ENCODE measurements at places on chromosomes 2 and 18.

GRCh38 chr2:70574618-70575017 is 21.0 kb upstream of the TGFA start:
- DNase-seq, result no peak

- no peak for DNase-seq
Observed at GRCh38 chr2:108449410-108450130, 564 bp downstream of the GCC2 start.

- no peak for DNase-seq
Observed at GRCh38 chr2:109699646-109700045, 85.5 kb downstream of the SOWAHC start.

DNA sequence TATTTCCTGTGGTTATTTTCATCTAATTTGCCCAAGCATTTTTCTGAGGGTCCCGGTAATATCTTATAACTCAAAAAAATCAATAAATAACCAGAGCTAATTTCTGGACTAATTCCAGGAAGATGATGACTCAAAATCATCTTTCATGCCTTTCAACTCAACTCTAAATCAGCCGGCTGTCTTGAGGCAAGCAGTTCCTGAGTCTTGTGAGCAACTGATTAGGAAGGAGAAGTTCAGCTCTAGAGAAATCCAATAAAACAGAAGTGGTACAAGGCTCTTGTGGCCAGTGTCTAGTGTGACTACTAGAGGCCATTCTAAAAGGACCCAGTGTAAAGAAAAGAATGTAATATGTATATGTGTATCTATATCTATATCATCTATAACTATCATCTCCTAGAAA is 890.4 kb downstream of the TRIB2 start:
- DNase-seq, result no peak

Data from stimulated activated CD8-positive, alpha-beta memory T cell treated with anti-CD3 and anti-CD28 coated beads, Interleukin-4, amount 100 ng/mL, for 4 hours (primary cell).